Activated CD8-positive, alpha-beta T cell treated with anti-CD3 and anti-CD28 coated beads, Interleukin-2, amount 10 ng/mL, durations not matched to agents 7 days and 5 days (primary cell): ENCODE measurements at places on chromosomes 7 and 10.

- no peak for DNase-seq
Measured at GRCh38 chr10:129848696-129849451, 115.2 kb downstream of the EBF3 start.

GRCh38 chr10:70803775-70804420 lies 11.8 kb upstream of the SGPL1 start:
- no peak for DNase-seq

DNA sequence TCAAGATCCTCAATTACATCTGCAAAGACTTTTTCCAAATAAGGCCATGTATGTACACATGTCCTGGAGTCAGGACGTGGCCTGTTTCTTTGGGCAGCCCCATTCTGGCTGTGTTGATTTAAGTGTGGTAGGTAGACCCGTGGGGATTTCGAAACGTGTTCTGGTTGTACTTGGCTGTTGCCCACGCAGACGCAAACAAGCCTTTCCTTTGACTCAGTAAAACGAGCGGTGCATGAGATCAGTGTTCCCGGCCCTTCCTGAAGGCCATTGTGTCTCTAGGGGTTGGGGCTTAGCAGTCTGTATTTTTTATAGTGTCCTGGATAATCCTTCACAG lies 64.8 kb upstream of the DNAJB6 start:
- DNase-seq: no peak

GRCh38 chr10:50437248-50437647 lies 185.9 kb upstream of the ASAH2 start:
- DNase-seq: no peak

DNA sequence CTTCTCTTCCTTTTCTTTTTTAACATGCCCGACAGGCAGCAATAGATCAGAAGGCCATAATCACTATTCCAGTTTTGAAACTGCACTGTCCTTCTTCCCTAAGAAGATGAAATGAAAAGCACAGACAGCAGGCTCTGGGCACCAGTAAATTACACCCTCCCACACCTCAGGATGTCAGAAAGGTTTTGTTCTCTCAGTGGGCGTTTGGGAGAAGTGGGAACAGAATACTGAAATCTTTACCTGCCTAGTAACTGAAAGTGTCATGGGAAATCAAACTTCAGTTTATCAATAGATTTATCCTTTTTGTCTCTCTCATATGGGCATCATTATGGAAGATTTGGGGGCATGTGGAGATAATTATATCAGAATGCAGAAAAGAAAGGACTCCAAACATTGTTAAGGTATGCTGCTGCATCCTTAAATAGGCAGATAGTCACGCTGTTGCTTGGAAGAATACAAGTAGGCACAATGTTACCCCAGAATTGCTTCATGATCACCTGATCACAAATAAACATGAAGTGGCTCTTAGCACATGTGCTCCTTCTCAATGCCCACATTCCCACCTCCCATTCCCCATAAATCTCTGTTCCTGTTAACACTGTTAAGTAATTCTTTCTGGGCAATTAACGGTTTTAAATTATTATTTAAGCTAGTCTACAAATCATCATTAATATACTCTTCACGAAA lies 113.3 kb downstream of the DOCK4 start:
- DNase-seq: no peak

- DNase-seq: peak; percentile 21
Measured at GRCh38 chr10:59240582-59241183, 64.2 kb downstream of the PHYHIPL start.
